Ovary (tissue), 10 donors: ENCODE measurements at places on chromosomes 16 and 17.

- no peak overlapping the region for H3K4me3 ChIP-seq
- H3K36me3 ChIP-seq = no peaks in the 10 kb centered on the region
- H3K27me3 ChIP-seq = no peaks in the 10 kb centered on the region
- no peaks in the 10 kb centered on the region for H3K4me1 ChIP-seq
- no peak overlapping the region for H3K27ac ChIP-seq
Measured at GRCh38 chr17:55969562-55970324, 183.5 kb upstream of the ANKFN1 start.

GRCh38 chr17:40699371-40699770 lies 4.2 kb downstream of the KRT24 start:
- no peaks in the 10 kb centered on the region for H3K4me1 ChIP-seq
- H3K27me3 ChIP-seq = no peaks in the 10 kb centered on the region
- no peak overlapping the region for H3K27ac ChIP-seq
- no peak for DNase-seq
- H3K4me3 ChIP-seq = no peak overlapping the region

- no peak overlapping the region for H3K4me3 ChIP-seq
- H3K4me1 ChIP-seq = no peaks in the 10 kb centered on the region
- no peaks in the 10 kb centered on the region for H3K36me3 ChIP-seq
Measured at GRCh38 chr16:55703003-55704001, 47.5 kb downstream of the SLC6A2 start.

GRCh38 chr17:21500064-21500463 lies 123.9 kb downstream of the KCNJ12 start:
- DNase-seq = no peak
- H3K4me3 ChIP-seq = no peak overlapping the region
- no peak overlapping the region for H3K27ac ChIP-seq
- no peaks in the 10 kb centered on the region for H3K36me3 ChIP-seq
- H3K27me3 ChIP-seq = no peaks in the 10 kb centered on the region
- H3K4me1 ChIP-seq = no peaks in the 10 kb centered on the region

DNA sequence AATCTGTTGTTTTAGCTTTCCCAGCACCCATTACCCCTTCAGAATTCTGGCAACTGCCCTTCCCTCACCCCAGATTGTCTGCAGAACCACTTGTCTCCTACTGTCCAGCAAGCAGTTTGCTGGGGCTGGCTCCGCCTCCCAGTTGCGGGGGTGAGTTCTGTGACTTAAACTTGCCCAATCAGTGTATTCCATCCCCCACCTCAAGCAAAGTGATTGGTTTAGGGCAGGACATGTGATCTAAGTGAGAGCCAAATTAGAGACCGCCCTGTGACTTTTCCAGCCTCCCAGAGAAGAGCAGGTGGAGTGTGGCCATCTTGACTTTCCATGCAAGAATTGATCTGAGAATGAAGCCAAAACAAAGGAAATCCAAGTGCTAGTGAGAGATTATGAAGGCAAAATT lies 22.7 kb upstream of the SRCIN1 start:
- H3K4me1 ChIP-seq = no peaks in the 10 kb centered on the region
- H3K27ac ChIP-seq = no peak overlapping the region
- no peaks in the 10 kb centered on the region for H3K27me3 ChIP-seq
- H3K4me3 ChIP-seq = no peak overlapping the region
- no peaks in the 10 kb centered on the region for H3K36me3 ChIP-seq
- no peak for DNase-seq

DNA sequence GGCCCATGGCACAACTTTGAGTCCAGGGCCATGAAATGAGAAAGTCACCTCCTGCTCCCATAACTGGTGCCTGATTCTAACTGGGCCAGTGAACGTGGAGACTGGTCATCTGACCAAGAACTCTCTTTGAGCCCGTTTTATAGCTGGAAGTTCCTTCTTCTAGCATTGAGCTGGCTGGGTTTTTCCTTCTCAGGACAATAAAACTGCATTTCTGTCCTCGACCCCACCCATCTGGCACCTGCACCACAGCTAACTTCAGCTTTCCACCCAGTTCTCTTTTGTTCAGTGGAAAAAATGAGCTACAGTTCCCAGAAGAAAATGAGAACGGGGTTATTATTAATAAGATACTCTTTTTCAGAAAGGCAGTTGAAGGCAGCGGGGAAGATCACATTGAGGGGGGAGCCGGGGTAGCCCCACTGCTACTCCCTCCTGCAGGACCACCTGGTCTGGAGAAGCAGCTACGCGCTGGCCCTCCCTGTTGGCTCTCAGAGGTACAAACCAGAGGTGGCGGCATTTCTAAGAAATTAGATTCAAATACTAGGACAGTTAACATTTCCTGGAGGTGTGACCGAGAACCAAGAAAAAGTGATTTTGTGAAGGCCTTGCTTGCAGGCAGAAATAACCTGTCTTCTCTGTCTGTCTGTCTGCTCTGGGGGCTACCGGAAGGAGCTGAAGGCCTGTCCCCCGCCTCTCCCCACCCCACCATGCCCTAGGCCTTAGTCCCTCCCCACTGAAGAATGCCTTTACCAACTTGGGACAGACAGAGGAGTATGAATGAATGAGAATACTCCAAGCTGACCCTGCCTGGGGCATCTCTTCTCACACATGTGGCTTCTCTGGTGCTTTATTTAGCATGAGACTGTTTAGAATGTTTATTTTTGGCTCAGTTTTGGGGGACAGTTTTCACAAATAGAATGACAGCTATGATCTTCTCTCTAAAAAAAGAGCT lies 123.9 kb downstream of the XYLT1 start:
- H3K27ac ChIP-seq = no peak overlapping the region
- no peaks in the 10 kb centered on the region for H3K27me3 ChIP-seq
- DNase-seq = no peak
- H3K4me3 ChIP-seq = no peak overlapping the region
- H3K36me3 ChIP-seq = no peaks in the 10 kb centered on the region

- no peaks in the 10 kb centered on the region for H3K36me3 ChIP-seq
- no peak overlapping the region for H3K27ac ChIP-seq
- peaks cover 5% of the 10 kb centered on the region for H3K4me1 ChIP-seq
- no peaks in the 10 kb centered on the region for H3K27me3 ChIP-seq
Measured at GRCh38 chr16:68473358-68474070, 25.2 kb upstream of the SMPD3 start.

DNA sequence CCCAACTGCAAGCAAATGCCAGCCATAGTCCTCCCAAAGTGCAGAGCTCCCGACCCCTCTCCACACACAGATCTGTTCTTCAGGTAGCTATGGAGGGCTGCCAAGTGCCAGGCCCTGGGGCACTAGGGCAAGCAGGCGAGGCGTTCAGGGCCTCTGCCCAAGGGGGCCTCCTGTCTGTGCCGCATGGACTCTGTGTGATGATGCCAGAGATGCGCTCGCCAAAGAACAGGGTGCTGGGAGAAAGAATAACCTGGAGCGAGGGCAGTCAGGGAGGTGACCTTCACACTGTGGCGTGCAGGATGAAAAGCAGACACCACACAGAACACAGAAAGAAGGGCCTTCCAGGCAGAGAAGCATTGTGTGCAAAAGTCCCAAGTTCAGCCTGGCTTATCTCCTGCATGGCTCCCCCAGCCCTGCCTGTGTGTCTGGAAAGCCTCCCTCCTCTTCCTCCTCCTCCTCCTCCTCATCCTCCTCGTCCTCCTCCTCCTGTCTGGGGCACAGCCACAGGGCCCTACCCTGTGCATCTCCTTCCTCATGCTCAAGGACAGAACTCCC lies 44.2 kb downstream of the PEMT start:
- no peaks in the 10 kb centered on the region for H3K36me3 ChIP-seq
- H3K27me3 ChIP-seq = no peaks in the 10 kb centered on the region
- H3K4me3 ChIP-seq = no peak overlapping the region
- H3K4me1 ChIP-seq = peaks cover 6% of the 10 kb centered on the region
- DNase-seq = no peak
- H3K27ac ChIP-seq = no peak overlapping the region

GRCh38 chr17:40432864-40433528 lies 10.3 kb upstream of the IGFBP4 start:
- H3K27me3 ChIP-seq = no peaks in the 10 kb centered on the region
- DNase-seq = no peak
- no peak overlapping the region for H3K27ac ChIP-seq
- no peaks in the 10 kb centered on the region for H3K4me1 ChIP-seq

DNA sequence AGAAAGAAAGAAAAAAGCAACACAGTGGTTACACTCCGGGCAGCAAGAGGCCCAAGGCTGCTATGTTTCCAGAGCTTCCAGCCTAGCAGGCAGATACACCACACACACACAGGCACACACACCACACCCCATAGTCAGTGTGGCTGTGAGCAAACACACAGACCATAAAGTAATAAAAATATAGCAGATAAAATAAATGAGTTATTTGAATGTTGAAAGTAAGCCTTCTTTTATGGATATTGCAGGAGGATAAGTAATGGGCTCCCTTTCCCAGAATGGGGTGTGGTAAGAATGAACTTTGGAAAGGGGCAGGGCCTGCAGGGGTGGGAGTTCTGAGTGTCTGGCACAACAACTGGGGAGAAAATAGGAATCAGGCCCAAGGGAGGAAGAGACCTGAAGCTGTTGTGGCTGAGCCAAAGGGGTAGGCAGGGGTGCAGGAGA lies 4.8 kb upstream of the CDK5RAP3 start:
- DNase-seq = no peak
- H3K36me3 ChIP-seq = no peaks in the 10 kb centered on the region
- H3K4me3 ChIP-seq = no peak overlapping the region
- peaks cover 12% of the 10 kb centered on the region for H3K4me1 ChIP-seq
- peak overlapping the region; percentile 60 for H3K27ac ChIP-seq
- H3K27me3 ChIP-seq = no peaks in the 10 kb centered on the region

DNA sequence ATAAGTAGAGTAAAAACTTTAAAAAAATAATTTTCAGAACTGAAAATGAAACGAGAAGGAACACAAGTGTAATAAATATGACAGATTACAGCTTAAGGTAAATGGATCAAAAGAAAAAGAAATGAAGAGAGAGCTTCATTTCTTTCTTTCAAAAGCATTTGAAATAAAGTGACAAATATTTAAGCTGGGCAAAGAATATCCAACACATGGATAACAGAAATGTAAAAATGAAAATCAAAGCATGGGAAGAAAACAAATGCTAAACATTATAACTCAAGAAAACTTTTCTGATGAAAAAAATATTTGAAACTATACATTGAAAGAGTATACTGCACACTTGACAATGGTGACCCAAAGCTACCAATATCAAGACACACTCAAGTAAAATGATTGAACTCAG lies 143.6 kb upstream of the IRX5 start:
- H3K4me3 ChIP-seq = no peak overlapping the region
- H3K27me3 ChIP-seq = no peaks in the 10 kb centered on the region
- no peaks in the 10 kb centered on the region for H3K36me3 ChIP-seq
- H3K4me1 ChIP-seq = no peaks in the 10 kb centered on the region

GRCh38 chr16:67965668-67966548 lies 2.5 kb downstream of the SLC12A4 start:
- no peak overlapping the region for H3K4me3 ChIP-seq
- no peaks in the 10 kb centered on the region for H3K36me3 ChIP-seq
- peaks cover 13% of the 10 kb centered on the region for H3K4me1 ChIP-seq
- no peak for DNase-seq
- peak overlapping the region; percentile 70 for H3K27ac ChIP-seq
- no peaks in the 10 kb centered on the region for H3K27me3 ChIP-seq

- no peaks in the 10 kb centered on the region for H3K27me3 ChIP-seq
- no peaks in the 10 kb centered on the region for H3K4me1 ChIP-seq
- H3K27ac ChIP-seq = no peak overlapping the region
- no peak for DNase-seq
- no peak overlapping the region for H3K4me3 ChIP-seq
Measured at GRCh38 chr16:75486676-75487313, 8.4 kb downstream of the CHST6 start.
